ENCODE measurements at places on chromosomes 4 and X.
A peak's percentile ranks its signal among the peaks of the same experiment; 100 is the strongest.

GRCh38 chr4:57764856-57765255 lies 654.7 kb upstream of the IGFBP7 start:
- no peak for DNase-seq

DNA sequence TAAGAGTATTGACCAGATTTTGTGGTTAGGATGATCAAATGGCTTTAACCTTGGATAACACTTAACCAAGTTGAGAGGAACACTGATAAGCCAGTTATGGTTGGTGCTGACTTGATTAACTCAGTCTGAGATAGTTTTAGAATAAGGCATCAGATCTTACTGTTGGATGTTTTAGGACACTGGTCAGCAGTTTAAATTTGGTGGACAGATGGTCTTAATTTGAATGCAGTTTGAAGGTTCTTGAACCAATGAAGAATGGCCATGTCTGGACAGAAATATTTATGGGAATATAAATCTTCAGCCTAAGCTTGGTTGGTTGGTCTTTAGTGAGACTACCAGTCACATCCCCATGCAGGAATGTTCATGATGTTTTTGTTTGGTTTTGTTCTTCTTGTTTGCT lies 2.6 kb upstream of the GIMD1 start:
- DNase-seq: no peak

DNA sequence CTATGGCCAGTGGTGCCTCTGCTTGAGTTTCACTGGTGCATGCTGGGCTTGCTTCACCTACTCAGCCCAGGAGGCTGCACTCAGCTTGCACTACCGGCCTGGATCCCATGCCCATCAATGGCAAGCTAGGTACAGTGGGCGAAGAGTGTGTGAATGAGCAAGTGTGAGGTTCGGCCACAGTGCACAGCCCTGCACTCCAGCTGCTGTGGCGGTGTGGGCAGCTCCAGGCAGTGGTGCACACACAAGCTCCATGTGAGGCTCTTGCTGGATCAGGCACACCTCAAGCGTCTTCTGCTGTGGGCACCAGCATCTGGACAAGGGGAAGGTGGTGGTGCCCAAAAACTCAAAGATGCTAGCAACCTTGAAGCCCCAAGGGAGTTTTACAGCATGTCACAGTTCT lies 820.9 kb upstream of the LCORL start:
- no peak for DNase-seq

GRCh38 chrX:24890677-24891076 lies 125.1 kb downstream of the ARX start:
- DNase-seq: no peak

GRCh38 chr4:110508827-110509710 lies 33.1 kb downstream of the ENPEP start:
- peak; percentile 33 for DNase-seq

- DNase-seq: no peak
Observed at GRCh38 chr4:156606554-156607477, 364.8 kb downstream of the PDGFC start.

DNA sequence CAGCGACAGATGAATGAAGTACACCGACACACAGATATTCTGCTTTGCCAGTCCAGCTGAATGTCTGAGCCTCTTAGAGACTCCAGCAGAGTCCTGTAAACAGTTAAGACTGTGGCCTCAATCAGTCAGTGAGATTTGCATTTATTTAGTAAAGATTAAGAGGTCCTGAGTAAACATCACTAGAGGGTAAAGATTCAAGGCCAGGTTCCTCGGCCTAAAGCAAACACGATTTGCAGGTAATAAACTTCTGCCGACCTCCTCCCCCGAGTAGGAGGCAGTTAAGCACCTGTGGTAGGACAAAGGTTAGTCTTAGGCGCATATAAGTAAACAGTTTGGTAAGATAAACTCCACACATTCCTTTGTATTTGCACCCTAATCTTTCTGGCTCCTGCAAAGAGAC lies 99.6 kb downstream of the CFAP47 start:
- no peak for DNase-seq

- DNase-seq: no peak
Observed at GRCh38 chr4:183139972-183140570, 41.0 kb downstream of the WWC2 start.

DNA sequence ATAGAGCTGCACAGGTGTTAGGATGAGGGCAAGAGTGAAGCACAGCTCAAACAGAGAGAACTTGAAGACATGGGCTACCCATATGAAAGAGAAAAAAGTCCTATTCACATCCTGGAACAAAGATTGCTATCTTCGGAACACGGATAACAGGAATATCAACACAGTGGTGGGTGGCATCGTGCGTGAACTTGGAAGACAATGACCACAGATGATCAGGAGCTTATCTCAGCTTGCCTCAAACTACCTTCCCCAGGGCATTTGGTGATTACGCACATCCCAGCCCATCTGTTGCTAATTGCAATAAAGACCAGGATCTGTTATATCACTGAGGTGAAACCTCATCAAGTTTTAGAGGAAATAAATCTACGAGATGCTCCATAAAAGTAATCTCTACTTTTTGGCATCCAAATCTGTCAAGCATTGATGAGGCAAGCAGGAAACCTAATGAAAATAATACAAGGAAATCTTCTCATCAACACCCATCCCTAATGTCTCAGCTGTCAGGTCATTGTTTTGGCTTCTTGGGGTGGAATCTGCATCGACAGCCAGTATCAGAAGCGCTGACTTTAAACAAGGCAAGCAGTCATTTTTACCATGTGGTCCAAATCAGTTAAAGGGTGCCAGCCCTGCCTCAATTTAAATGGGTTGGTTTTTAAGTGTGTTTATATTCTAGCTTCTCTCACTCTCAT lies 188.2 kb downstream of the SPCS3 start:
- no peak for DNase-seq

DNA sequence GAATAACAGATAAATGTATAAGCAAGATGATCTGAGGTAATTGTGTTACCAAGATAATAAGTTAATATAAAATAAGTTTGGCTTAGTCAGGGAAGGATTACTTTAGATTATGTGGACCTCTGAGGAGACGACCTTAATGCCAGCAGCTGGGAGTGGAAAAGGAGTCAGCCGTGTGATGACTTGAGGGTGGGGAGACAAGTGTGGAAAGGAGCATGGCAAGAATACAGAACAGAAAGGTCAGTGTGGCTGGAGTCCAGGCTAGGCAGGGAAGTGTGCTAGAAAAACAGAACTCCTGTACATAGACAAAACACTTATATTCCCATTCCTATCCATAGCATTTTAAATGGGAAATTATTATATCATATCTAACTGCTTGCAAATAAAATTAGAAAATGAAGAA lies 138.8 kb downstream of the PDLIM5 start:
- DNase-seq: no peak

GRCh38 chr4:74632634-74633033 lies 161.7 kb downstream of the BTC start:
- peak; percentile 67 for DNase-seq

GRCh38 chr4:113952452-113953029 lies 26.9 kb downstream of the ARSJ start:
- peak; percentile 34 for DNase-seq

DNA sequence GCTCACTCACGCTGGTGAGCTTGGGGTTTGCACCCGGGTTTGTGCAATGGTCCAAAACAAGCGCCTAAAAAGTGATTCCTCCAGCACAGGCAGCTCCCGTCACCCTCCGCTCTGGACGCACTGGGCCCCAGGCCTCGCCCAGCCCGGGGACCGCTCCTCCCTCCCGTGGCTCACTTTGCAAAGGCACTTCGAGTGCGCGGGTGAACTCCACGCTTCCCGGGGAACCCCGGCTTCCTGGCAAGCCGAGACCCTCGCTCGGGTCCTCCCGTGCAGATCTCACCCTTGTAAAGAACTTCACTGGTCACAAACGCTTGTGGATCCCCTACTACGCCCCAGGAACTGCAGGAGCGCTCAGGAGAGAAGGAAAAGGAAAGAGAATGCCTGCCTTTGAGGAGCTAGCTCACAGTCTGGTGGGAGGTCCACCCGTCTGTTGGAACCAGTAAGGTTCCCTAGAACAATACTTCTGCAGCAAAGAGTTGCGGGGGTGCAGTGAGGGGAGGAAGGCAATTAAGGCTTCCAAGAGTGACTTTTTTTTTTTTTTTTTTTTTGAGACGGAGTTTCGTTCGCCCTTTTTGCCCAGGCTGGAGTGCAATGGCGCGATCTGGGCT lies at the start of gene CTPS2:
TSS of gene CTPS2 (minus strand) at position 122 of the 608 bp plus-strand sequence. CDS start 9,767 bp downstream, outside the sequence.
- DNase-seq: peak; percentile 51

GRCh38 chr4:56389558-56389957 lies 2.3 kb upstream of the AASDH start:
- DNase-seq: no peak

DNA sequence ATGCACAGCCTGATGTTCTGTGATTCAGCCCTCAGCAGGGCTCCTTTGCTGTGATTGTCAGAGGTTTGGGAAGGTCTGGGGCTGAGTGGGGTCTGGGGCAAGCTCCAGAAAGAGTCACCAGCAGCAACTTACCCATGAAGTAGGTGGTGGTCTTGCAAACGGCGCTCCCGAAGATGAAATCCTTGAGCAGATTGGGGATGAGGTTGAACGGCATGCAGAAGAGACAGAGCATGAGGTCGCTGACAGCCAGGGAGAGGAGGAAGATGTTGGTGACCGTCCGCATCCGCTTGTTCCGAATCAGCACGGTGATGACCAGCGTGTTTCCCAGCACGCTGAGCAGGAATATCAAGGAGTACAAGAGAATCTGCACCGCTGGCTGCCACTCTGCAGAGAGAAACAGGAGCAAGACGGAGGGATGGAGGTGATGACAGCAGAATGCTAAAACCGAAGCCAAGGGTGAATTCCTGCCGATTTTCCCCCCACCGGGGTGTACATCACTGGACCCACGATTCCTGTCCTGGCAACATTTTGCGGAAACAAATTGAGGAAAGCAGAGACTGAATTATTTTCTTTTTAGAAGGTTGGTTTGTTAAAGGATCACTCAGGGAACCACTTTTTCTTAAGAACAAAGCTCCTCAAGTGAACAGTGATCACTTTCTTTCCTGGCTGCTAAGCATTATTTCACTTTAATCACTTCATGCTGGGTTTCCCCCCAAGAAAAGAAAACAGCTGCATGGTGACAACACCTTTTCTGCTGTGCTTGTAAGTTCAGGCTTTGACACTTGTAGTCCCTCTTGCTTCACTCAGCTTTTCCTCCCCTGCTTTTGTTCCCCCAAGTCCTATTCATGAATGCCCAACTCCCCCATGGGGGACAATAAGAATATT lies 941 bp downstream of the CCKAR start:
- DNase-seq: no peak

GRCh38 chr4:114132830-114133229 lies 153.4 kb upstream of the ARSJ start:
- no peak for DNase-seq

- DNase-seq: peak; percentile 59
Observed at GRCh38 chr4:142840516-142841123, 5.5 kb downstream of the INPP4B start.

DNA sequence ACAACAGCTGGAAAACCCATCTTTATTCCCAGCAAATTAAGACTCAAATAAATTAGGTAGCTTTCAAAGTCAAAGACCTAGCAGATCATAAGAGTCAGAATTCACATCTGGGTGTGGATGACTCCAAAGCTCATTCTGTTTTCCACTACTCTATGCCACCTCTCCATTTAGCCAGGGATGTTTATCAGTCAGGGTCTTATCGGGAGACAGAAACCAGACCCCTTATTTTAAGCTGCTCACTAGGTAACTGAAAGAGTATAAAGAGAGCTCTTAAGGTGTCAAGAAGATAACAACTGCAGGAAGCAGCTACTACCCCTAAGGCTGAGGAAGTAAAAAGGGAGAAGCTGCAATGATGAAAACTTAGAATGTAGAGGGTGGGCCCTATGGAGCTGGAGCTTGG lies 333.7 kb upstream of the KLF3 start:
- DNase-seq: peak; percentile 15

DNA sequence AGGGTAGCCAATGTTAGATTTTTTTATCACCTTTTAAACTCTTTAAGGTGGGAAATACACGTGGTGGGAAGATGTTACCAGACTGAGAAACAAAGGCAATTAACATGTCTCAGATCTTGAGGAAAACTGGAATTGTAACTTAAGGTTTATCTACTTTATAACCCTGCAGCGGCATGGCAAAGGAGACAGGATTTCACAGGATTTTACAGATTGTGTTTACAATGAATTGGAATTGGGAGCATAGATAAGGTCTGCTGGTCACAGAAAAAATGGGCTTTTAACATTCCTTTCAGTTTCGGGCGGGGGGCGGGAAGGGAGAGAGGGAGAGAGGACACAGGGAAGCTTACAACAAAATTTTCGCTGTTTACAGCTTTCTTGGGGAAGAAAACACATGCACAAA lies 467.5 kb upstream of the CT83 start:
- DNase-seq: no peak

- no peak for DNase-seq
Observed at GRCh38 chr4:159273141-159273438, 170.2 kb downstream of the RAPGEF2 start.

GRCh38 chrX:103831803-103832544 lies at the start of gene RAB9B:
Gene RAB9B, minus strand, starts transcription at chrX:103832257. Its CDS starts 6,473 bp downstream, at chrX:103825784.
- DNase-seq: no peak

DNA sequence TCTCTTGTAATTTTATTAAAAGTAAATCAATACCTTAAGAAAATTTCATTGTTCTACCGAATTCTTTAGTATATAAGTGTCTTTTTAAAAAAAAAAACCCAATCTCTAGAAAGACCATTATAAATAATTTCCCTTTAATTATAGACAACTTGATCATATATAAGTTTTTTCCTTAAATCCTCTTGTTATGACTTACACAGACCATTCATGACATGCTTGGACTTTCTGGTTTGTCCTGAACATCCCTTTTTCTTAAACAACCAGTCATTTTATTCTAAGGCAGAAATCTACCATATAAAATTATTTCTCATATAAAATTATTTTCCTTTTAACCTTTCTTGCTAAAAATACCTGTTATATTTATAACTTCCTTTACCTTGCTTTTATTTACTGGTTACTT lies 15.4 kb upstream of the FHDC1 start:
- no peak for DNase-seq

DNA sequence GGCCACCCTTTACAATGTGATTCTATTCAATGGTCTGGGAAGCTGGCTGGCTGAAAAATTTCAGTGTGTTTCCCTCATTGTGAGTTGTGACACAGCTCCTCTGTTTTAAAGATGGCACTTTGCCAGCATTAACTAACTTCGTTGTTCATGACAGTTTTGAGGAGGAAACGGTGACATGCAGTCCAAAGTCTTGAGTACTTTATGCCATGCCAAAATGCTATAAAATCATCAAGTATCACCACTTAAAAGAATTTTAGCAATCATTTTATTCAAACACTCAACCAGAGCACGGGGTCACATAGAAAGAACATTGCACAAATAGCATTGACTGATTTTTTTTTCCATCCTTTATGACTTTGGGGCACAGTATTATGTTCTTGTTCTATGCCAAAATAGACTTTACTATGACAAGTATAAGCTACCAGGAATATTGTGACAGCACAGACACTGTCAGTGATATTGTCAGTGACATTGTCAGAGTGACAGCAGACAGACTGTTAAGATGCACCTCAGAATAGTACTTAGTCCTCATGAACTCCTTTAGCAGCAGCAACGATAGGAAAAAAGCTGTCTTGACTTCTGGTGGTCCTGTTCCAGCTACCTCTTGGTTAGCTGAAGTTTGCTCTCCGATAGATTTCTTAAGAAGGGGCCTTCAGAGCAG lies 46.7 kb downstream of the CXCL13 start:
- no peak for DNase-seq

- DNase-seq: no peak
Observed at GRCh38 chr4:140395668-140396067, 22.2 kb downstream of the SCOC start.
